ENCODE measurements at places on chromosomes 3 and 15.

DNA sequence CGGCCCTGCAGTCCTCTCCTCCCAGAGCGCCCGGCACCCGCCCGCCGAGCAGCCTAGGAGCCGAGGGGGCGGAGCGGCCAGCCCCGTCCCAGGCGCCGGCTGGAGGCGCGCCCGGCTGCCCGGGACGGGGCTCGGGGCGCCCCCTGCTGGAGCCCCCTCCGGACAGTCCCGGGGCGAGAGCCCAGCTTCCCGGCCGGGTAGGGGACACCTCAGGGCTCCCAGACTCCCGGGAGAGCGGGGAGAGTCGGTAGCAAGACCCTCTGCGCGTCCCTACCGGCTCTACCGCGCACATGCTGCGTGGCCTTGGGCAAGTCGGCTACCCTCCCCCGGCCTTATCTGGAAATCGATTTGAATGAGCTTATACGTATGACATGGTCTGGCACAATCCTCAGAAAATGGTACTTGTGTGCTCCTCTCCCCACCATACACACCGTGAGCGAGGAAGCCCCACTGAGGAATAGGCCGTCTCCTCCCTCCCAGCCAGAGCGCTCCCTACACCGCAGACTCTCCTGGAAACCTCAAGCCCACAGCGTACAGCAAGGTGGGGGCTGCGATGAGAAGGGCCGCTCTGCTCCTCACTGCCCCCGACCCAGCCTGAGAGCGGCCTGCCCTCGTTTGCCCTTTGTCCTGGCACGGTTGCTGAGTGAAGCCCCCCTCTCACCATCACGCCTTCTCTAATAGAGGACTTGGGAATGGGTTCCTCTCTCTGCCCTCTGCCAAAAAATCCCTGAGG, at the start of gene DAPK2:
DAPK2 (minus strand) TSS at position 65 of the 733 bp plus-strand sequence. CDS start 6,224 bp downstream, outside the sequence.
- peak; percentile 39 for DNase-seq

GRCh38 chr3:106913966-106914365, 463.3 kb upstream of the CCDC54 start:
- DNase-seq: no peak

- DNase-seq: no peak
Observed at GRCh38 chr15:58924327-58924726, 9.2 kb downstream of the SLTM start.

DNA sequence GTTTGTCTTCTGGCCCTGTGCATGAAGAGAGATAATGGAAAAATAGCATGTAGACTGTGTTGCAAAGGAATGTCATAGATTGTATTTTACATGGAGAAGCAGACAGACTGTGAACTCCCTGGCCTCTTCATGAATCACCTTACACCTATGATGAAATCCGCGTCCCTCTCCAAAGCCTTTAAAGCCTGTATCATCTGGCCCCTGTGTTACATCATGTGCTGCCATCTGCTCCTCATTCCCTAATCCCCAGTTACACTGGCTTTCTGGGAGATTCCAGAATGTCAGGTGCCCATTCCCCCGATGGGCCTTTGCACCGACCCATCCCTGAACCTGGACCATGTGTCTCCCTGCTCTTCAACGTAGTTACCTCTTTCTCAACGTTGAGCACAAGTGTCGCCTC, 190.8 kb downstream of the ADAMTSL3 start:
- DNase-seq: no peak

GRCh38 chr3:171442184-171442583, 18.0 kb downstream of the TNIK start:
- DNase-seq: no peak

DNA sequence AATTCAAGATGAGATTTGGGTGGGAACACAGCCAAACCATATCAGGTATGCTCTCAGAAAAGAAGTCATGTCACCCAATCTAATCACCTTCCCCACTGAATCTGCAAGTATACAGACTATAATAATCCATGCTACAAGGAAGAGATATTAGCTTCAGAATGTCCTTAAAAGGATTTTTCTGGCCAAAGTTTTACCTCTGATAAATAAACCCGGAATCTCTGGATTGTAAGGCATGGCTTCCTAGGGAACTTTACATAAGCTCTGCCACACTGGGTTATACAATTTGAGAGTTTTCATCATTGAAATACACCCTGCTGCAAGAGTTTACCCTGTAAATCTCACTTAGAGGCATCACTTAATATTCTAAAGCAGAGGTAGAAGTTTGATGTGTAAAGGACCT, 330.5 kb upstream of the KCNMB2 start:
- DNase-seq: no peak

DNA sequence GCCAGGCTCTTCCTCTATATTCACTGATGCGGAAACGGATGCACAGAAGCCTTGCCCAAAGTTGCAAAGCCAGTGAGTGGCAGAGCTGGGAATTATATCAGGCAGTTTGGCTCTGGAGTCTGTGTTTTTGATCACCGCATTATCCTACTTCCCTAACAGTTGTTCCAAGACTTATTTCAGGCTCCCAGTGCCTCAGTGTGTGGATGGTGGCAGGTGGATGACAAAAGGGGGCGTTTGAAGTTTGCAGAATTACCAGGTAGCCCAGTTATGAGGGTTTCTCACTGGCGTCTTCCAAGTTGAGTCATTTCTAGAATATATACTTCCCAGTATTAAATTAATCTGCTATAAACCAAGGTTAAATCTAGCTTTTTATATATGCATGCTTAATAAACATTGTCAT, 81.0 kb downstream of the USP13 start:
- DNase-seq: no peak

DNA sequence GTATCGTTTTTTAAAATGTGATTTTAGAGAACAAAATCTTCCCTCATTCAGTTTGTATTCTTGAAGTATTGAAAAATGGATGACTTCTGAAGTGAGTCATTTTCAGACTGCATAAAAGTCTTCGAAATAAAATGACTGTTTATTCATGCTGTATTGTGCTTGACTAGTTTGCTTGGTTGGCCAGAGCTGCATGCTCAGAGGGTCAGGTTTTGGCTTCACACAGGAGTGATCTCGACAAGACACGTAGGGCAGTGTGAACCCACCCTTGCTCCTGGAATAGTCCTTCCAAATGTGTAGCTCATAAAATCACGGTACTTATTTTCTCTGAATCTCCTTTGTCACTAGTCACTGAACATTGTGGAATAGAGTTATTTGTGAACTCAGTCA, 73.3 kb downstream of the FNDC3B start:
- no peak for DNase-seq

DNA sequence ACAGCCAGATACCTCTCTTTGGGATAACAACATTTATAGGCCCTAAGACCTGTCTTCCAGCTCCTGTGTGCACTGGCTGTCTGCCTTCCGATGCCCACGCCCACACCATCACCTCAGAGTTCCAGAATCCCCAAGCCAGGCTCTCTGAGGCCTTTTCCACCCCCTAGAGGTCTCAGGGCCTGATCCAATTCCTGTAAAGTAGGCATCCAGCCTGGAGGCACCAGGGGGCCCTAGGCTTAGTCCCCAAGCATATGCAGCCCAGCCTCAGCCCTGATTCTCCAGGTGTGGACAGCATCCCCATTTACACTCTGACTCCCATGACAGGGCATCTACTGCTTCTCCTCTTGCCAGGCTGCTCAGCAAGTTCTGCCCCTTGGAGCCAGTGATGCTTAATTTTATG, 72.7 kb upstream of the CORO2B start:
- no peak for DNase-seq

- DNase-seq: no peak
Observed at GRCh38 chr15:47718497-47719437, 1.5 kb downstream of the SEMA6D start.

- DNase-seq: no peak
Observed at GRCh38 chr15:69026355-69026754, 11.9 kb downstream of the NOX5 start.

GRCh38 chr3:194851941-194852340, 166.3 kb downstream of the FAM43A start:
- no peak for DNase-seq

DNA sequence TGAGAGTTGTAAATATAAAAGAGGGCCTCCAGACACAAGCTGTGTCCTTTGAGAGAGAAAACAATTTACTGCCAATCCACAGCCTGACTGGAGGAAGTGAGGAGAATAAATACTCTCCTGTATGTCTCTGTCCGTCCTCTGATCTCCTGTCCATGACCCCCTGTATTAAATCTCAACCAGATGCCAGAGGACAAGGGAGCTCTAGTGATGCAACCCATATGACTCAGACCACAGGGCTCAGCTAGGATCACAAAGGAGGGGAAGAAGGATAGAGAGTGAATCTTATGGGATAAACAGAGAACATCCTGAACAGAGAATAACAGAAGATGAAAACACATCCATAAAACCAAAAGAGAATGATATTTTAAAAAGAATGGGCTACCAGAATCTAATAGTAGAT, 482.6 kb downstream of the PLOD2 start:
- DNase-seq: no peak

GRCh38 chr3:70990185-70990584, 593.3 kb downstream of the FOXP1 start:
- DNase-seq: no peak

GRCh38 chr15:100922192-100923040, 3.3 kb downstream of the LRRK1 start:
- no peak for DNase-seq

- DNase-seq: no peak
Observed at GRCh38 chr3:9000041-9000440, 36.8 kb upstream of the RAD18 start.

GRCh38 chr15:44788748-44789147, 52.4 kb downstream of the TRIM69 start:
- DNase-seq: no peak

DNA sequence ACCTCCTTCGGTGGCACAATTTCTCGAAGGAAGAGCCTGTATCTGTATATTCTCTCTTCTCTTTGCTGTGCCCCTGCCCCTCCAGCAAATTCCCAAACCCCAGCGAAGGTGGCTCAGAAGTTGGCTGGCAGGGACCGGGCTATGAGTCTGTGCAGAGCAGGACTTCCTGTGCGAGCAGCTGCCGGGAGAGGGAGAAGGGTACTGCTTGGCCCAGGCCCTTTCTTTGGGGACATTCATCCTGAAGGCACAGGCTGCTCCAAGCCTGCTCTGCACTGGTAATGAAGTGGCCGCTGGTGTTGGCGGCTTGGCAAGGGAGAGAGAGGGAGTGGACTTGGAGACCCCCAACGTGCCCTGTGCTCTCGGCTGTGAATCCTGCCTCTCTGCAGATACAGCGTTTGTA, 1.5 kb downstream of the SLC6A11 start:
- no peak for DNase-seq

GRCh38 chr3:197336348-197336747, 37.9 kb upstream of the DLG1 start:
- no peak for DNase-seq

- no peak for DNase-seq
Observed at GRCh38 chr3:81080608-81081007, 680.8 kb downstream of the GBE1 start.

DNA sequence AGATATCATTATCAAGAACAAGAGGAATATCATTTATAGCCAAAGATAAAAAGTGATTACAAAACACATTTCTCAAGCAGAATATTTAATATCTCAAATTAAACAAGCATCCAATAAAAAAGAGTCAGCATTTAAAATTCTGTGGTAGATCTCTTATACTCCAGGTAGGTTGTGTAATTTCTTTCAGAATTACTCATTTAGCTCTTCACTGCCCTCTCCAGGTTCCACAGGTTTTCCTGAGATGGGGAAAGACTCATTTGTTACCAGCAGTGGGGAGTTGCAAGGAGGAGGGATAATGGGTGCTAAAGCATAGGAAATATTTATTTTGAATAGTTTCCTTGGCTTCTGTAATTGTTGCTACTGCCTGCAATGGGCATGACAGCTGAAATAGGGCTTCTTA, 83.1 kb upstream of the RASGRP1 start:
- no peak for DNase-seq

DNA sequence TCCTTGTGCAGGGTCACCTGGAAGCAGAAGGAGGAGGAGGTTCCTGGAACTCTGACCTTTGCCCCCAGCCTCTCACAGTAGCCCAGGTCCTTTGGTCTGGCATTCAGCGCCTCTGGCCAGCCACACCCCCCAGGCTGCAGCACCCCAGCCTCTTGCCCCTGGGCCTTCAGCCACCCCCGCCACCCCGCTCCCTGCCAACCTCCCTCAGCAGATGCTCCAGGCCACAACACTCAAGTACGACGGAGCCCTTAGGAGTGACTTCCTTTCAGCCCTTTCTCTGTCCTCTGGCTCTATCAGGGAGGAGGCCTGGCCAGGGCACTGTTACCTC, 45.2 kb downstream of the GRIP2 start:
- no peak for DNase-seq

DNA sequence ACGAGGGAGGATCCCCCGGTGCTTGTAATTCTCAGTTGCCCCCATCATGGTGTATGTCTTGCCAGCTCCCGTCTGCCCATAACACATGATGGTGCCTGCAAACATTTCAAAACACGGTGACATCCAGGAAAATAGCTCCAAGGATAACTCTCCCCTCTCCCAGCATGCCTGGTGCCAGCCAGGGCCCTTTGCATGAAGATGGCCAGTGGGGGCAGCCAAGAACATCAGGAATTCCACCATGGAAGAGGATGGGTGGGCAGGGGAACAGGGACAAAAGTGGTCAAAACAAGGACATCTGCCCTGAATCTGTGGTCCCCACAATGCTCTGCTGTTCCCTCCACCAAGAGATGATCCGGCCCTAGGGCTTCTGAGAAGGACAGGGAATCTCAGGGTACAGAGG, 9.0 kb downstream of the KIF9 start:
- no peak for DNase-seq

GRCh38 chr3:134048278-134048996, 18.7 kb upstream of the SLCO2A1 start:
- no peak for DNase-seq

- no peak for DNase-seq
Observed at GRCh38 chr3:187992609-187993008, 161.3 kb upstream of the LPP start.

DNA sequence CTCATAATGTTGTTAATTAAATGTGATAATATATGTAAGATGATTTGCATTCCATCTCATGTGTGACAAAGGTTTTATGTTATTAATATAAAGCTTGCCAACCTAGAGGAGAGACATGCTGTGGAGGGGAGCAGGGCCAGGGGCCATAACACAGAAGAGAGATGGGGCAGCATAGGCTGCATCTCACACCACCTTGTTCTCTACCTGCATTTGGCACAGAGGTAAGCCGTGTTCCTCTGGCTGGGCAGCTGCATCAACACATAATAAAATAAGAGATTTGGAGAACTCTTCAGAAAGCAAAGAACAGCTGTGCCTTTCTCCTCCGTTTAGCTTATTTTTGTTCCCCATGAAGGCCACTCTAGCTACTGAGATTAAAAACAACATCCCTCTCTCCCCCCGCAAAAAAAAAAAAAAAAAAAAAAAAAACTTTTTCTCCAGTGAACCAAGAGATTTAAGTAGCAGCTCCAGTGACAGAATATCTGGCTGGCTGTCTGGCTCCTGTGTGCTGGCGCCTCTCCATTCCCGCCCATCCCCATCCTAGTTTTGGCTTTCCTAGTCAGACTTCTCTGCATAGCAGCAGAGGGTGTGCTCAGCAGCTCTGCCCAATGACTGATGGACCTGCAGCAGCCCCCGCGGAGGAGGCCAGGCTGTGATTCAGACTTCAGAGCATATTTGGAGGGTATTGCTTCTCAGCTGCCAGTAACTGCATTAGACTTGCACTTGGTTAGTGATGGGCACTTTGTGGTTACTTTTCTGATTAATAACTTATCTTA, 52.2 kb upstream of the STXBP5L start:
- DNase-seq: no peak

All from stimulated activated CD8-positive, alpha-beta memory T cell treated with anti-CD3 and anti-CD28 coated beads, Interleukin-7, amount 100 ng/mL, for 1 hour (primary cell).